ENCODE measurements at places on chromosomes 11 and 22.

DNA sequence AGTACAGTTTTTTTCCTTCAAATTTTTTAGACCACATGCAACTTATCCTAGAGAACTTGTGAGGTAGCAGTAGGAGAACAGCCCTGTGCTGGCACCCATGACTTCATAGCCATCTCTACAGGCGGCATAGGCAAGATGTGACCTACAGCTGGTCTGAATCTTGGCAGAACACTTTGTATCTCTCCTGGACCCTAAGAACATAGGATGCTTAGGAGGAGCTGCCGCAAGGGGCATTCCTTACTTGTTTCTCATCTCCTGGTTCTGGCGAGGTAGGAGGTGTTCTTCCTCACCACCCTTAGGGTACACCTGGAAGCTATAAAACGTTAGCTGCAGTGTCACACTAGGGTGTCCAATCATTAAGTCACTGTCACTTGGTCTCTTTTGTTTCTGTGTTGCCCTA lies 16.4 kb downstream of the CWC15 start:
- DNase-seq: no peak

DNA sequence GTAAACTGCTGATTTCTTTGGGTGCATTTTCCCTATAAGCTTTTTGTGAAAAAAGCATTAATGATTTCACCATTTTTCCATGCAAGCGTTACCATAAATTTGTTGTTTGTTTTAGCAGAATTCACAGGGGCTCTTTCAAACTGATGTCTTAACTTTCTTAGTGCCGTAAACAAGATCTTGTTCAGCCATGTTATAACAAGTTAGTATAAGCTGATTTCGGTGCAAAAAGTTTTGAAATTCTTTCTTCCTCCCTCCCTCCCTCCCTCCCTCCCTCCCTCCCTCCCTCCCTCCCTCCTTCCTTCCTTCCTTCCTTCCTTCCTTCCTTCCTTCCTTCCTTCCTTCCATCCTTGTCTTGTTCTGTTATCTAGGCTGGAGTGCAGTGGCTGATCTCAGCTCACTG lies 71.7 kb upstream of the CHORDC1 start:
- DNase-seq: no peak

- no peak for DNase-seq
Observed at GRCh38 chr22:29715240-29715639, 4.6 kb upstream of the CABP7 start.

DNA sequence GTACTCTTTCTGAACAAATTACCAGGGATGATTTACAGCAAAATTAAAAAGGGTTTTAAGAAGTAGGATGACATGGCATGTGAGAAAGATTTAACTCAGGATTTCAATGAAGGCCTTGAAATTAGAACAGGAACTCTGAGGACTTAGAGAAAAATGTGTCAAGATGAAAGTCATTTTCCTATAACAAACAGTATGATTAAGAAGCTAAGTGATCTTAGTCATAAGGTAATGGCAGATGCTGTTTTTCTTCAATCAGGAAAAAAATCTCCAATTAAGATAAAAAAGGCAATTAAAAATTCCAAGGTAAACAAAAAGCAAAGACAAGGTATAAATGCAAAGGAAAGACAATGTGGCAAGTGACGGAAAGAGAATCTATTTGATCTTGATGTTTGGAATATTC lies 73.5 kb downstream of the GAB2 start:
- no peak for DNase-seq

DNA sequence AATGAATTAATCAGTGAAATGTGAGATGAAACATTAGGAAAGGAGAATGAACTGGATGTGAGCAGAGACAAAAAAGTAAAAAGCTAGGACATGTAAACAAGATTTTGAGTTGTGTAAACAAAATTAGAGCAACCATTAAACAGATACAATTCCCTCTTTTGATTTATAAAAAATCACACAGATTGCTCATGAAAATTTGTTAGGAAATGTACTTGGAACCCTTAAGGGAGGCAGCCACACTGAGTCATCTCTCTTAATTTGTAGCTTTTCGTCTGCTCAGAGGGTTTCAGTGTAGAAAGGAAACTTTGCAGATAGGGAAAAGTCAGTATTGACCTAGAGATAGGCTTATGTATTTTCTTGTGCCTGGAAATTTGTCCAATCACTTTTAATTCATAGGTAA lies 49.6 kb upstream of the ME3 start:
- DNase-seq: no peak

- no peak for DNase-seq
Observed at GRCh38 chr11:62433141-62433903, 14.5 kb downstream of the SCGB1A1 start.

DNA sequence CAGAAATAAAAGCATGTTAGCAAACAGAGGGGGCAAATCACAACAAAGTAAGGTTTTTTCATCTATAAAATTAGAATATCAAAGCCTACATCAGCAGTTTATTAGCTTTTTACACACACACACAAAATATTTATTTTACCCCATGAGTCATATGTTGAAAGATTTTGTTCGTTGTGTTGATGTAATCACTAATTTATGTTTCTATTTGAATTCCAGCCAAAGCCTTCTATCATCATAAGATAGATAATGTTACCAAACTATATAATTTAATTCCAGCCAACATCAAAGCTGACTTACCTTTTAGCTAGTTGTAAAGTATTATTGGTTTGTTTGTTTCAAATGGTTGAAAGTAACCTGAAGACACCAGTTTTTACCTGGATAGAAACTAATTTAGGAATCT lies 458.0 kb upstream of the ARHGAP42 start:
- no peak for DNase-seq

- DNase-seq: no peak
Observed at GRCh38 chr11:118202599-118203422, 22.0 kb downstream of the JAML start.

DNA sequence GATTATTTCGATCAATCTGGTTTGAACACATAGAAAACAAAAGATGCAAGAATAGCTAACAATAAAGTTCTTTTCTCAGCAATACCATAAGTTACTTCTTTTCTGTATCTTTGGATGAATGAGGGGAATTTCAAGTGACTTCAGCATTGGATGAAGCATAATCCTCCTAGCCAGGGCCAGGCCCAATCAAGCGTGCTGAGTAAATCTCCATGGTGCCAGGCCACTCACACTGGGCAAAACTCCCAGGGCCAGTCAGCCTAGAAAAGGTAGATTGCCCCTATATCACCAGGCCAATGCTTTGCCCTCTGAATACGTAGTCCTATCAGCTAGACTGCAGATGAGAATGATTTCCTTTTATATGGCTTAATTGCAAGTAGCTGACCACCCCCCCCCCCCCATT lies 6.0 kb downstream of the CNTF start:
- DNase-seq: no peak

DNA sequence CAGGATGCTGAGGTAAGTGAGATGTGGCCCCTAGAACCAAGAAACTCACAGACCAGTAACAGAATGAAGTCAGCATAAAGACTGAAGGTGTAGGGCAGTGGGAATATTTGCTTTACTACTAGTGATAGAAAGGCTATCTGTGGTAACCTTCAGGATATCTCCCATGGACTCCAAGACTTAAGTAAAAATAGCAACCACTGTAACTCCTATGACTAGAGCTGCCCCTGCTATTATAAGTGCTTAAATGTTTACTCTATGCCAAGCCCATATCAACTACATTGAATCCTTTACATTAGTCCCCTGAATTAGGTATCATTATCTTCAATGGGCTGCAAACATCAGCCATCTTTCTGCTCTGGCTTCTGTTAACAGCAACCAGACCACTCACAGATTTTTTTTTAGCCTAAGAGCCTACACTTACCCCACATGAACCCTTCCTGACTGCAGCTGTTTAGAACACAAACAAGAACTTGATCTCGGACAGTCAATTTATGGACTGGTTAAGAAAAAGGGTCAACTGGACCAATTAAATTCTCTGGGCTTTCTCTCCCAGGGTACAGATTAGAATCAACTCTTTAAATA lies 335.1 kb upstream of the API5 start:
- no peak for DNase-seq

- no peak for DNase-seq
Observed at GRCh38 chr11:18307461-18308139, 14.3 kb downstream of the HPS5 start.

DNA sequence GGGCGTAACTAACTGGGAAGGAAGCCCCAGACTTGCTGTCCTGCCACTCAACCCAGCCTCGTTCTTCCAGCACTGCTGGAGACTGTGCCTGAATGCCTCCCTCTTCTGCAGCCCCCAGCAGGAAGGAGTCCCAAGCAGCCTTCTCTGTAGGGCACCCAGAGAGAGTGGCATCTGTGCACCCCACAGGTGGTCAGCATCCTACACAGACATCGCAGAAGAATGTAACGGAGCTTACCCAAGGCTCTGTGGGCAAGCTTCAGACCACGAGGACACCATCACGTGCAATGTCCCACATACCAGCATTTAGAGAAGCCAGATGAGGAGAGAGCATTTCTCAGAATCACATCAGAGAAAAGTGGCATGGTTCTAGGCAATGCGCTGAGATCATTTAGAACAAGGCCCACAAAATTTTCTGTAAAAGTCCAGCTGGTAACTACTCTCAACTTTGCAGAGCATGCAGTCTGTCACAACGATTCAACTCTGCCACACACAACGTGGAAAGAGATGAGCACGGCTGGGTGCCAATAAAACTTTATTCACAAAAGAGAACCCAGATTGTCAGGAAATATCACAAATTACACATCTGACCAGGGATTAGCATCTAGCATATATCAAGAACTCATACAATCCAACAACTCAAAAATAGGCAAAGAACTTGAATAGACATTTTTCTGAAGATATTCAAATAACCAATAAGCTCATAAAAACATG lies 33.4 kb downstream of the SHANK2 start:
- no peak for DNase-seq

DNA sequence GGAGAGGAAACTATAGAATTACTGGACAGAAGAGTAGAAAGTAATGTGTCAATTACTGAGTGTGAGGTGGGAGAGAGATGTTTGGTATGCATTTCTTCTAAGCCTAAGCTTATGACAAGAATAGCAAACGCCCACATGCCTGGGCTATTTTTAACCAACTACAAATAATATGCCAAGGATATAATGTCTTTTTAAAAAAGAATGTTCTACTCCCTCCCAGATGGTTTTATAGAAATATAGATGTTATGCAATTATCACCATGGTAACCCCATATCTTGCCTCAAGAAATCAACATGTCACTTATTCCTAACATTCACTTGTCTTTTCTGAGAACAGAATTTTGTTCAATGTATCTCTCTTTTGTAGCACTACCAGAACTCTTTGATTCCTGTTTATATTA lies 996.7 kb upstream of the CHORDC1 start:
- no peak for DNase-seq

GRCh38 chr11:81286959-81287358 lies 1446.7 kb downstream of the FAM181B start:
- no peak for DNase-seq

DNA sequence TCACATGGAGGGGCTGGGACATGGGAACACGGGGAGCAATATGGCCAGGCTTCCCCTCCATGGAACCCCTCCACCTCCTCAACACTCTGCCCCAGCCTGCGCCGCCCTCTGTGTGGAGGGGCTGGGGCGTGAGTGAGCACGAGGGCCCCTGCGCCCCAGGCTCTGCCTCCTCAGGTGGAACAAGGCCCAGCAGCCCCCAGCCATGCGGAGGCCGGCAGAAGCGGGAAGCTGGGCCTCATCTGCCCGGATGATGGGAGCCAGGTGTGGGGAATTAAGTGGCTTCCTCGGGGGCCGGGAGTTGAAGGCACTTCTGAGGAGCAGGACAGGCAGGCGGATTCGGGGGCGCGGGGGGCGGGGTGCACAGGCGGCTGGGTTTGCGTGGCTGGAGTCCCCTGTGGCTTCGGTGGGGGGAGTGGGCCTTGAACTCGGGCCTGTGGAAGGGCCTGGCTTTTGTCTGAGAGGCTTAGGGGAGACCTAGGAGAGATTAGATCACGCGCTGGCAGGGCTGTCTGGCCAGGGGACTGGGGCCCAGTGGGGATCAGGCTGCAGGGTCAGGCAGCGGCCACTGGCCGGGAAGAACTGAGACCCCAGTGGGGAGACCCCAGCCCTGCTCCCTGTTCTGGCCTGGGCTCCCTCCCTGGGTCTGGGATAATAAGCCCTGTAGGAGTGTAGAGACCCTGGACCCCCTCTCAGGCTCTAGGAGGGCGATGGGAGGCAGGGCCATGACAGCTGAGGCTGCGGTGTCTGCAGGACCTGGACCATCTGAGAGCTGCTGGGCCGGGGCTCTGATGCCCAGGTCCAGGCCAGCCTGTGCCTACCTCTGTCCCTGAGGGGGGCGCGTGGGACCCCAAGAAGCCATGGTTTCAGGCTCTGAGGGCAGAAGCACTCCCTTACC lies 13.3 kb downstream of the PRR33 start:
- no peak for DNase-seq

GRCh38 chr11:8098361-8098760 lies 17.4 kb downstream of the TUB start:
- no peak for DNase-seq

GRCh38 chr11:59144096-59144495 lies 1.4 kb downstream of the FAM111A start:
- DNase-seq: no peak

DNA sequence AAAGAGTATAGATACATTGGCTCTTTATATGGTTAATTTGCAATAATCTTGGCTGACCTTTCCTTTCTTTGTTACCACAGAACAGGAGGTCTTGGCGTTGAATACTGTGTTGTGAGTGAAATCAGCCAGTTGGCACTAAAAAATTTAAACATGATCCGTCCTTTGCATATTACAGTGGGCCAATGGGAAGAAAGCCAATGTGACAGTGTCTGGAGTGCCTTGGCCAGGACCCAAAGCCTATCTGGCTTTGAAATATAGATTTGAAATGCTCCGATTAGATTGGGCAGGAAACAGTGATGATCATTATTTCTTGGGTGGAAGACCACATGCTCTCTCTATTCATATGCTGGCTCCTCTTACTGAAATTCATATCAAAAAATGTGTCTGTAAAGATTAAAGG lies 339.6 kb upstream of the ANO3 start:
- DNase-seq: no peak

DNA sequence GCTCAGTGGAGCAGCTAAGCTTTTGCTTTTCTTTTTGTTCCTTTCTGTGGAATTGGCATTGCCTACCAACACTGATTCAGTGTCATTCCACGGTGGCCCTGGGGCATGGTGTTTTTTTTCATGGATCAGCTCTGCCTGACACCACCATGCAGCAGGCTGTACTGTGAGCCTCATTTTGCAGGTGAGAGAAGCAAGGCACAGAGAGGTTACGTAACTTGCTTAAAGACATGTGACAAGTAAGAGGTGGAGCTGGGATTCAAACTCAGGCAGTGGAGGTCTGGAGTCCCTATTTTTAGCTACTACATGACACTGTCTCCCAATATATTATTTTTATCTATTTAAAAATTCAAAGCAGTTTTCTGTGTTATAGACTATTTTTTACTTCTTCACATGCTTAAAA lies 44.4 kb downstream of the APOL3 start:
- DNase-seq: no peak

Data from HTR-8/SVneo (cell line).